ENCODE measurements at places on chromosomes 3 and 15. TPM values are rescaled to one million over a fixed set of nuclear protein-coding genes. Genes with fewer than 3 reads are reported as not detected.

Gene PAQR5
- 11.5 TPM for total RNA-seq

Gene SLC51A
- total RNA-seq: 8.4 TPM

Gene NME9
- total RNA-seq: not detected

Gene TMC3
- total RNA-seq: not detected

Gene PRR20G
- total RNA-seq: not detected

Gene PRSS50
- 1.4 TPM for total RNA-seq

Gene PARP6
- 42.1 TPM for total RNA-seq

Gene ZMYND10
- 0.74 TPM for total RNA-seq

Gene TICRR
- 33.8 TPM for total RNA-seq

Gene TIPIN
- 19.2 TPM for total RNA-seq

Gene ASB14
- not detected for total RNA-seq

Gene CDCP1
- 14.6 TPM for total RNA-seq

Gene CCR8
- total RNA-seq: not detected

Gene SHF
- 33.1 TPM for total RNA-seq

Gene SERPINI2
- not detected for total RNA-seq

Gene DLEC1
- 0.81 TPM for total RNA-seq

Gene PYGO1
- total RNA-seq: 0.50 TPM

Gene CCDC191
- total RNA-seq: 1.6 TPM

Gene PAK2
- 47.3 TPM for total RNA-seq

Gene GAP43
- 16.8 TPM for total RNA-seq

Gene EHHADH
- total RNA-seq: 4.9 TPM

Gene ANKUB1
- not detected for total RNA-seq

Gene PRTG
- 3.6 TPM for total RNA-seq

Gene VPS13C
- 21.6 TPM for total RNA-seq

Gene DUOXA1
- total RNA-seq: 0.09 TPM

Gene AGTR1
- 0.13 TPM for total RNA-seq

Gene WDR49
- 0.92 TPM for total RNA-seq

Gene XCR1
- total RNA-seq: 0.02 TPM

Gene OR5K2
- total RNA-seq: not detected

Gene NUSAP1
- 138 TPM for total RNA-seq
